Cardiac fibroblast (primary cell): ENCODE measurements at places on chromosomes 5 and 9.
A peak's percentile ranks its signal among the peaks of the same experiment; 100 is the strongest.

- no peak for DNase-seq
Observed at GRCh38 chr5:52134013-52134650, 653.6 kb upstream of the ITGA1 start.

- DNase-seq = no peak
Observed at GRCh38 chr5:112062181-112062580, 305.2 kb upstream of the NREP start.

- DNase-seq = no peak
Observed at GRCh38 chr9:79567671-79568098, 4.1 kb upstream of the TLE4 start.

DNA sequence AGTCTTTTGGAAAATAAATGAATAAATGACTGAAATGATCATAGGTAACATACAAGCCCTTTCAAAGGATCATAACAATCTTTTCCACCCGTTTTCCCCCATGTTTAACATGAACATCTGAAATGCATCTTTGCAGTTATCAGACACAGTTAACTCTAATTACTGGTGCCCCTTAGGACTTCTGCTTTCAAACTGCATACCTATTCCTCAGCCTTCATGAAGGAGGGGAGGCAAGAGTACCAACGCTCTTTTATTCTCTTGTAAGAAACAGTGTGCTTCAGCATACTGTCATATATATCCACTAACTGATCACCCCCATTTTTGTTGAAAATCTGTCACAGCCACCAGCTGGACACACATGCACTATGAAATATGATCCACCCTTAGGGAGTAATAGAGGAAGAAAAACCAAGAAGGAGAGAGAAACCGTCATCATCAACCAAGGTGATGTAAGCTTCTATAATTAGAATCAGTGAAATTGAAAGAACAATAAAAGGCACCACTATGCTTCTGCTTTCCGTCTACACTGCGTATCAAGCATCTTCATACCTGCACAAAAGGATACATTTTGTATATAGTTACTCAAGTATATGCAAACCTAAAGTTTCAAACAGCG is 98.7 kb downstream of the RAPGEF6 start:
- DNase-seq = peak; percentile 31

- DNase-seq = no peak
Observed at GRCh38 chr5:10364186-10364689, 10.7 kb downstream of the MARCHF6 start.

- peak; percentile 38 for DNase-seq
Observed at GRCh38 chr5:113022661-113023060, 46.1 kb downstream of the DCP2 start.

GRCh38 chr5:84260939-84261338 is 123.7 kb downstream of the EDIL3 start:
- DNase-seq = no peak

DNA sequence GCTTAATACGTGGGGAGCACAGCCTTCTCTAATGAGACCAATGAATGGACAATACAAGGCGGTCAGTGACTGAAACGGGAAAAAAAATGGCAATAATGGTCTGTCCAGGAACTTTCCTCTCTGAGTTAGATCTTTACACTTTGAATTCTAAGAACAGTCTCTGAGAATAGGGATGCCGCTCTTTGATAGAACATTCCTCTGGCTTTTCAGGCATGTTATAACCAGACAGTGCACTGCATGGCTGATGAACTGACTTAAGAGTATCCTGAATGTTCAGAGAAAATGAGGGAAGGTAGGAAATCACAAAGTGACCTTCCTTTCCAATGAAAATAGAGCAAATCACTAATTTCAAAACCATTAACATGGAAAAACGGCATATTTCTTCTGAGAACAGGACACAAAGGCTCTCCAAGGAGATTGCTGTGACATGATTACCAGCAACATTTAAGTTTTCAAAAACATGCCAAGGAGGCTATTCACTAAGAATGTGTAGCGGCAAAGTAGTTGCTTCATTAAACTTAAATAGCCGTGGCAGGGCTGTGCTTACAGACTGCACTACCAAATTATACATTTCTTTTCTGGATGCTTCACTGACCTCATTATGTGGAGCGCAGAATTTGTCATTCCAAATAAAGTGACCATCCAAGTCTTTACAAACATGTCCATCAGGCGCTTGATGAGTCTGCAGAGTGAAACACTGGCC is 105.9 kb downstream of the MARCHF3 start:
- DNase-seq = no peak

GRCh38 chr5:178211095-178212048 is 7.0 kb downstream of the HNRNPAB start:
- no peak for DNase-seq

- peak; percentile 79 for DNase-seq
Observed at GRCh38 chr5:317086-317811, 4.3 kb upstream of the AHRR start.

DNA sequence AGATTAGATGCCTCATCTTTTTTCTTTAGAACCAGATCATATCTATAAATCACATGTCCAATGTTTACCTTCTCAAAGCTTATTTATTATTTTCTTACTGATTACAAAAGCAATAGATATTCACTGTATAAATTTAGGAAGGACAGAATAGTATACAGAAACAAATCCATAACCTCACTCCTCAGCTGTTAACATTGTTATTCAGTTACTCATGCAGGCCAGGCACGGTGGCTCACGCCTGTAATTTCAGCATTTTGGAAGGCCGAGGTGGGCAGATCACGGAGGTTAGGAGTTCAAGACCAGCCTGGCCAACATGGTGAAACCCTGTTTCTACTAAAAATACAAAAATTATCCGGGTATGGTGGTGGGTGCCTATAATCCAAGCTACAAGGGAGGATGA is 15.3 kb downstream of the STOM start:
- no peak for DNase-seq

DNA sequence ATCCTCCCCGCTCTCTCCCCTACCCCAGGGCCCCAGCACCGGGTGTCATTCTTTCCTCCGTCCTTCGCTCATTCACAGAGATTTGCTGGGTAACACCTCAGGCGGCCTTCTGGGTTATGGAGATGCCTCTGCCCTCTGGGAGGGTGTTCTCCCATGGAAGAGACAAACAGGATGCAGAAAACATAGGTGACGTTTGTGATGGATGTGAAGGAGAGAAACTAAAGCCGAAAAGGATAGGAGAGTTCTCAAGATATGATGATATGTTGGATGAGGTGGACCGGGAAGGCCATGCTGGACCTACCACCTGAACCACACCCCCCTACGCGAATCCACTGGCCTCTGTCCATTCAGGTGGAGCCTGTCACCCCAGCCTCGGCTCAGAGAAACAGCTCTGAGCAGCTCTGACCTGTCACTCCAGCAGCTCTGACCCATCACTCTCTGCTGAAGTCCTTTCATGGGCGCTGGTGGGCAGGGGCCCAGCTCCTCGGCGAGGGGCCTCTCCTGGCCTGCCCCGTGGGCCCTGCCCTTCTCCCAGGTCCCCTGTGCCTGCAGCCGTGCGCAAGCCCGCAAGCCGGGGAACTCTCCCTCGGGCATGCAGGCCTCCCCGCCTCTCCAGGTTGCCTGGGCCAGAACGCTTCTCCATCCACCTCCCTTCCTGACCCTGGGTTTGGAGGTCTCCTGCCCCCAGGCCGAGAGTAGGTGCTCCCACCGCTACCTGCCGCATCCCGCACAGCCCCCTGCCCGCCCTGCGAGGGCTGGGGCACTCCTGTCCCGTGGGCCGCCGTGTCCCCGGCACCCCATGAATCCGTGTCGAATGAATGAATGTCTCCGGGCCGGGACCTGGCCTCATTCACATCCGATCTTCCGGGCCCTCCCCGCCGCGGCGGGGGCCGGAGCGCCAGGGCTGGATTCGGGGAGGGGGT is 717 bp upstream of the NCS1 start:
- DNase-seq = no peak

GRCh38 chr9:4668604-4669003 is 2.3 kb upstream of the SPATA6L start:
- DNase-seq = no peak

- DNase-seq = no peak
Observed at GRCh38 chr9:73979894-73980264, 517.3 kb upstream of the RORB start.

DNA sequence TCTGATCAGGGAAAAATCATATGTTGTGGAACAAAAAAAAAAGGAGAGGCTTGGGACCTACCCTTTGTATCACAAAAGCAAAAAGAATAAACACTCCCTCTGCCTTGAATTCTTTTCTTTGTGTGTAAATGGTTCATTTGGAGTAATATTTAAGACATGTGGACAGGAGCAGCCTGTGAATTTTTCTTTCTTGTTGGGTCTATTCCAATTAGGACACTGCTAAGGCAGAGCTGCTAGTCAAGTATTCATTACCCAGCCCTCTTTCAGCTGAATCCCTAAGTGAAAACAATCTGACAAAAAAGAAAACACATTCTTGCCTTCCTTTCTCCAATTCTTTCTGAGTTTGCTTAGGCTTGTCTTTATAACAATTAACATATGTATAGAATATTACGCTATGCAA is 330.0 kb downstream of the EBF1 start:
- DNase-seq = no peak

DNA sequence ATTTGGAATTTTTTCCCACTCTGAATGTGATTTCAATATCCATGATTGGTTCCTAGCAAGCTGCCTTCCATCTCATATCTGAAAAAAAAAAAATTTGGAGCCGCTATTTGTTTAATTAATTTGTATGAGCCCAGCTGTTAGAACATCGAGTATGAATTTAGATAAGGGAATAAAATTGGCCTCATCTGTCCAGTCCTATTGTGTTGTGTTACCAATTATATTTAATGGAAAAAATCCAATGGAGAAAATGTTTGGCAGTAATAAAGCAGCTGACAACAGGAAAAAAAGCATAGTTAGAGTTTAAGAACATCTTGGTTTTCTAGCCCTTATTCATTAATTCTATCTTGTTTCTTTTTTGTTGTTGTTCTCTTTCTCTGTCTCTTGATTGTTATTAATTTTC is 735.6 kb upstream of the RIOK2 start:
- DNase-seq = no peak

DNA sequence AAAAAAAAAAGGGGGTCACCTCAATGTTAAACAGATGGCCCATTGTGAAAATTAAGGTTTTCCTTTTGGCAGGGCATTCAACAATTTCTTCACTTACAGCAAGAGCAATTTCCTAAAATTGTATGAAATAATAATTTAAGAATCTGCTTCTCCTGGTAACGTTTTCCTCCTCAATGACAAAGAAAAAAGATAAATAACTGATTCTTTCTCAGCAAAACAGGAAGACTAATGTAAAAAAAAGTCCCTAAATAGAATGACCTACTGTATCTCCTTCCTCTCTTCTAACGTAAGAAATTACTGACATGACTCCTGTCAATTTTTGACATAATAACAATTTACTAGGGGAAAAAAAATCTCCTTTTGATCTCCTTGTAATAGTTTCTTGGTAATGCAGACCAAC is 25.5 kb downstream of the ABHD17B start:
- no peak for DNase-seq

GRCh38 chr5:149596712-149597111 is 15.4 kb downstream of the ARHGEF37 start:
- no peak for DNase-seq

GRCh38 chr5:112419164-112419985 is at the start of gene EPB41L4A:
TSS of gene EPB41L4A (minus strand) at chr5:112419277. CDS start at chr5:112419039, 238 bp downstream.
- peak; percentile 27 for DNase-seq

DNA sequence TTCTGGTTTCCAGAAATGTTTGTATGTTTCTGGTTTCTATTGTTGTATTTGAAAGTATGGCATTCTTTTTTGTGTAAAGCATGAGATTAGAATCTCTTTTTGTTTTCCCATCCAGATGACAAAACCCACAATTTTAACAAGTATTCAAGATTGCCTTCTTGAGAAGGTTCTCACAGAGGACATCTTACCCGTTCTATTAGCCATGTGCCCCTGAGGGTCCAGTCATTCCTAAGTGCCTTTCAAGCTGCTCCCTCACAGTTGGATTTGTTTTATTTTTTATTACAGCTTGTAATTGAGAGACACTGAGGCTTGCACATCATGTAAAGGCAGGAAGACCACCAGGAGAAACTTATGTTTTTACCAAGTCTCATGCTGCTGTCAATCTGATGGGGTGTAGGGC is 19.3 kb upstream of the LOX start:
- DNase-seq = no peak

- no peak for DNase-seq
Observed at GRCh38 chr9:106326493-106326892, 536.5 kb upstream of the ZNF462 start.

GRCh38 chr9:110886832-110887231 is 151.4 kb downstream of the LPAR1 start:
- peak; percentile 62 for DNase-seq

DNA sequence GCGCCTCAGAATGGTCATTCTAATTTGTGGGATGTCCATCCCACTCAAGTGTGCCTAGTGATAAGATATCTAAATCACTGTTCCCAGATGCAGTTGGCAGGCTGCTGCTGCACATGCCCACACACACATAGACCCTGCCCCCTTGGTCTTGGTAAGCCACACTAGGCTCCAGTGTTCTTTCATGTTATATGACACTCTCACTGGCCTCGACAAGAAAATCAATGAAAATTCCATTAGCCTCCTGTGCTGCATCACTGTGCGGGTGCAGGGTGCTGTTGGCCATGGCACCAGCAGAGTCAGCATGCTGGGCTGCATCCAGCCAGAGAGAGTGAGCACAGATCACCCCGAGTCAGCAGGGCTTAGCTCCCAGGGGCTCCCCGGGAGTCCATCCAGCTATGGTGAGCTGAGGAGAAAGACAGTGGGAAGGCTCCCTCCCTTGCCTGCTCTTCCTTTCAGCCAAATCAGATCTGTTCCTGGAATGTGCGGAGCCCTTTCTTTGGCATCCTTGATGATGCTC is 59.9 kb downstream of the ABLIM3 start:
- DNase-seq = no peak

- DNase-seq = no peak
Observed at GRCh38 chr9:91939978-91940377, 10.1 kb downstream of the ROR2 start.

DNA sequence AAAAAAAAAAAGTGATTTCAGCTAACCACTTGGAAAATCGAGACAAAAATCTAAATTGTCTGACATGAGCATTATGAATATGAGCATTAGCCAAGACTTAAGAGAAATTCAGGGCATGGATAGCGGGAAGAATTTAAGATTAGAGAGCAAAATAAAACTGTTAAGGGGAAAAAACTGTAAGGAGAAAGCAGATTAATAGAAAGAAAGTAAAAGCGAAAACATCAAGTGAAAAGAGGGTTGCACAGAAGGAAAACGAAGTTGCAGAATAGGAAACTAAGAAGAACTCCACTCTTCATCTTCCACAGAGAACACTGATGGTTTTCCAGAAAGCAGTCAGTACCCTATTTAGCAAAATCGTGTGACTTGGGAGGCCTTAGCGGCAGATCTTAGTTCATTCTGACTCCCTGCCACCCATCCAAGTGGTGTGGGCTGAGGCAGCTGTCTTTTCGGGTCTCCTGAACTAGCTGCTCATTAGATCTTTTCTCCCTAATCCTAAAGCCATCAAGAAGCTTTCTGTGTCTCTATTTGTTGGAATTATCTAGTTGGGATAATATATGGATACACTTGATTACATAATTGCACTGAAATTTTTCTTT is 3.7 kb downstream of the NIM1K start:
- no peak for DNase-seq

DNA sequence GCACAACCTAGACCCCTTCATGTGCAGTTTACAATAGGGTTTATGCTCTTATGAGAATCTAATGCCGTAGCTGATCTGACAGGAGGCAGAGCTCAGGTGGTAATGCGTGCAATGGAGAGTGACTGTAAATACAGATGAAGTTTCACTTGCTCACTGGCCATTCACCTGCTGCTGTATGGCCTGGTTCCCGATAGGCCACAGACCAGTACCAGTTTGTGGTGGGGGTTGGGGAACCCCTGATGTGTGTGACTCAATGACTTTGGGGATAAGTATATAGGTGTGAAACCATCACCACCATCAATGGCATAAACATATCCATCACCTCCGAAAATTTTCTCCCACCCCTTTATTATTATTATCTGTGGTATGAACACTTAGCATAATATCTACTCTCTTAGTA is 42.1 kb downstream of the TLR4 start:
- DNase-seq = no peak
